ENCODE measurements at places on chromosomes 13 and 19.
A peak's percentile ranks its signal among the peaks of the same experiment; 100 is the strongest.

DNA sequence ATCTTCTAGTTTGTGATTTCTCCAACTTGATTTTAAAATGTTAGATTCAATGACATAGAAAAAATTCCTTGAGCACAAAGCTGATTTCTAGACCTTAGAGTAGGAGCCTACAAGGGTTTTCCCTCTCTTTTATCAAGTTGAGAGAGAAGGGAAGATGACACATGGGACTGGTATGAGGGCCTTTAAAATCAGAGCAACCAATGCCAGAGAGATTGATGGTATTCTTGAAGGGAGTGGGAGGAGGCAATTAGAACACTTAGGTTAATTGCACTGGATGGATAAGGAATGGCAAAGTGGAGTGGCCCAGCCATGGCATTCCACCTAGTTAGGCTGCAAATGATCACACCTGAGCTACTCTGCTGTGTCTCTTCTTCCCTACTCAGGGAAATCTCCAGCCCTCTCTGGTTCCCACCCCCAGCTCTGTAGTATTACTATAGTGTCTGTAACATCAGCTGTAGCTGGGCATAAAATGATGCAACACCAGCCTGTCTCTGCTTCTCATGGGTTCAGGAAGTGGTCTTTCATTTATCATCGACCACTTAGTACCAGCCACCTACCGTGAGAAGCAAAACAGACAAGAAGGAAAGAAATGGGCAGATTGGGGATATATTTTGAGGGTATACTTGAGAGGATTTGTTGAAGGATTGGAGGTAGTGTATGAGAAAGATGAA lies 333.6 kb downstream of the DLEU7 start:
- DNase-seq, result no peak

- peak; percentile 14 for DNase-seq
These were observed 27.5 kb downstream of the VRK3 start for GRCh38 chr19:49997709-49998108.

DNA sequence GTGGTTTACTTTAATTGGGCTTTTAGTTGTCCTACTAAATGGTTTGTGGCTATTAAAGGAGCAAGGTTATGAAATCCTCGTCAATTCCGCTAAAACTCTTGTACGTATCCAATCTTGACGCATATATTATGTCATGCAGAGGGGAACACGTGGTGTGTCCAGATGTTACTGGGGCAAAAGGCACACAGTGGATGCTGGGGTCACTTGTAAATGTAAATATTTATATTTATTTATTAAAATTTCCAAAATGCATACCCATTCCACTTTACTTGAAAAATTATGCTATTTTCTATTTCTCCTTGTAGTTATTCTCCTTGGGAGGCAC lies 36.7 kb upstream of the SLC46A3 start:
- no peak for DNase-seq

- no peak for DNase-seq
These were observed 328.1 kb downstream of the MYO16 start for GRCh38 chr13:108957369-108958012.

DNA sequence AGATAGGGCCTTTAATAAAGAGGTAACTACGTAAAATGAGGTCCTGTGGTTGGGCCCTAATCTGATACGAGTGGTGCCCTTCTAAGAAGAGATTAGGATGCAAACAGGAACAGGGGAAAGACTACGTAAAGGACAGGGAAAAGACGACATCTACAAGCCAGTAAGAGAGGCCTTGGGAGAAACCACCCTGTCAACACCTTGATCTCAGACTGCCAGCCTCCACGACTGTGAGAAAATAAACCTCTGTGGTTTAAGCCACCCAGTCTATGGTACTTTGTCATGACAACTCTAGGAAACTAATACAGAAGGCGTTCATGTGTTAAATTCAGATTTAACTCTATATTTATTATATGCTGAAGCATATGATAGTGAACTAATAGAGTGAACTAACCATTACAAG lies 566.3 kb downstream of the UQCRFS1 start:
- DNase-seq, result no peak

DNA sequence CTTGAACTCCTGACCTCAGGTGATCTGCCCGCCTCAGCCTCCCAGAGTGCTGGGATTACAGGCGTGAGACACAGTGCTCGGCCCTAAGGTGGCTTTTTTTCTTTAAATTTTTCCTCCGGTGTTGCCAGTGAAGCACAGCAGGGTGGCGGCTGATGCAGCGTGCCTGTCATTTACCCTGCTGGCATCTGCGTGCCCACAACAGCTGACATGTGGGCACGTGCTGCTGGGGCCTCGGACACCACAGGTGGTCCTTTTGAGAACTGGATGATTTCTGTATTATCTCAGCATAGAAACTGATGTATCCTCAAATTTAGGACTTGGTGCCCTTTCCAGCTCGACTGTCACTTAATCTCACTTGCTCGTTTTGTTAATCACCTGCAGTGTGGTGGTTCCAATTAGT lies 31.2 kb upstream of the TEX29 start:
- no peak for DNase-seq

DNA sequence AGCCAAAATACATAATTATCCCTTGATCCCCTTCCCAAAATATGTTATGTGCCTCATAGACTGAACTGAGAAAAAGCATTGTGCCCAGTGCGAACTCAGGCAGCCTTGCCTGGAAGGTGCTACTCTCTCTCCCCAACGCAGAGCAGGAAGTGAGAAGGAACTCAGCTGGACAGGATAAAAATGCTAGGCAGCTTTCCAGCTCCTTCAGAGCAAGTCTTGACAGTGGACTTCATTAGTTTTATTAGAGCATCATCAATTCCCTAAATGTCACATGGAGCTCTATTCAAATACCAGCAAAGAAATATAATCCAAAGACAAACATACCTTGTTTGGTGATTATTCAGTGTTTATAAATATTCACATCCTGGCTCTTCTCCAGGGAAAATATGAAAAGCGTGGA lies 202.4 kb downstream of the RFC3 start:
- DNase-seq, result no peak

GRCh38 chr19:35843676-35844481 lies 8.4 kb downstream of the NPHS1 start:
- no peak for DNase-seq

DNA sequence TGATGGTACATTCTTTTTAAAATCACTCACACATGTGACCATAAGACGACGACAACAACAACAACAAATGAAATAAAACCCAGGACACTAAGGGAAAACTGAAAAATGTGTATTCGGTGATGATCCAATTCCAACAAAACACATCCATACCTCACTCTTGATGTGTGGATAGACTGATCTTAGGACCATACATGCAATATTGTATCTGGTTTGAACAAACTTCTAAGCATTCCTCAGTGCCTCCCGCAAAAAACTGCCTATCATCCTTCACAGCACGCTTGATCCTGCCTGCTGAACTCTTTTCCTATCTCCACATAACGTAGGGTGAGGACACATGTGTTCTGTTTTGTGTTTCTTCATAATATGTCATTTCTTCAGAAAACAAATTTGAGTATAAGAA lies 415.2 kb downstream of the KCTD12 start:
- DNase-seq, result no peak

GRCh38 chr13:22569811-22570210 lies 611.0 kb upstream of the SGCG start:
- no peak for DNase-seq

DNA sequence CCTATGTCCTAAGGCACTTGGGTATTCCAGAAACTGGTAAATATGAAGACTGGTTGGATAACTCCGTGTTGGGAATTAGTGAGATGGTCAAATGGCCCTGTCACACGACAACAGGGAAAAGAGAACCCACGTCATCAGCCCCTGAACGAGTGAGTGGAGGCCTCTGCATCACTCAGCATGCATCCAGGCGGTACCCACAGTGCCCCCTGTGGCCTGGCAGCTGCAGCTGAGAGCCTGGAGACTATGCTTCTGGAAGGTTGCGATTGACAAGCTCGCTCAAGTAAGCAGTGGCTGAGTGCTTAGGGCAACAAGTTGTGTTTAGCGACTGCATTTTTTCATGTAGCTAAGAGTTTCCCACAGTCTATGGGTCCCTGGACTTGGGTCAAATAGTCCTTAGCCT lies 55.9 kb downstream of the COL4A2 start:
- DNase-seq, result no peak

DNA sequence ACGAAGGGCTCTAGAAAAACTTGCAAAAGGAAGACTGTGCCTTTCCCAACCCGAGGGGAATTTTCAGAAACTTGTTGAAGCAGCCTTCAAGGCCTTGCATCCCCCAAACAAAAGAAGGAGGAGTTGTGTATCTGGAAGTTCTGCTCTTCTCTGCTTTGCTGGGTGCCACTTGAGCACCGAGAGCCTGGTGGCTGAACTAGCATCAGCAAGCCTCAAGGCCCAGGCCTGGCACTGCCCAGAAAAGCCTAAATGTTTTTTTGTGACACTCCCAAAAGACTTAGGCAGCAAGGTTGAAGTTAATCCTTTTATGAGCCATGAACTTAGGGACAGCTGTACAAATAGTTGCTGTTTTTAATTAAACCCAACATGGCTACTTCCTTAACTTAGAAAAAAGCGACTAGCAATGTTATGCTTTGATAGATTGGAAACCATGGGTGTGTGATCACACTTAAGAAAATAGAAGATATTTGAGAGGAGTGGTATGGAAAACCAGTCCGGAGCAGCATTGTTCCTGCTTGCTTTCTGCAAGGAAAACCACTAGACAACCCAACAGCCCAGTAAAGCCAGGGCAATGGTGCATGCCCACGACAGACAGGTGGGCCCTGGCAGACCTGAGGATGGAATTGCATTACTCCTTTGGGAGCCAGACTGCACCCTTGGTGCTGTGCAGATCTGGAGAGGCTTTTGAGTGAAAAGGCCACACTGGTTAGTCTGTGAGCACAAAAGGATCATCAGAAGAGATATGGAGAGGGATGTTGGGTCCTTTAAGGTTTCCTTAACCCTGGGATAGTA lies 788 bp upstream of the DLEU7 start:
- no peak for DNase-seq

DNA sequence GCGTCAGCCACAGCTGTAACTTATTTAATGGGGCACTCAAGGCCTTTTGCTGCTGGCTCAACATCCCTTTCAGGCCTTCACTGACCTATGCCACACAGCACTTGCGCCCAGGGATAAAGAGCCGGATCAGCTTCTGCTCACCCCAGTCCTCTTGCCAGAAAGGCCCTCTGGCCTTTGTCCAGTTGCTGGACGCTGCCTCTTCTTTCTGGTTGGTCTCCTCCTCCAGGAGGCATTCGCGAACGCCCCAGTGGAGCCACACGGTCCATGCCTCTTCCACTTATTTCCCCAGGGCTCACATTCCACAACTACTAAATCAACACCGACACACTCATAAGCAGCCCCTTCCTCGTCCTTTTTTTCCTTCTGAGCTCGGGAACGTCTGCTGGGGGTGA lies 3.7 kb upstream of the ZNF329 start:
- DNase-seq, result no peak

- DNase-seq, result no peak
These were observed 14.6 kb downstream of the SIGLEC11 start for GRCh38 chr19:49946415-49946814.

GRCh38 chr13:107351305-107351704 lies 783.4 kb upstream of the ARGLU1 start:
- no peak for DNase-seq

DNA sequence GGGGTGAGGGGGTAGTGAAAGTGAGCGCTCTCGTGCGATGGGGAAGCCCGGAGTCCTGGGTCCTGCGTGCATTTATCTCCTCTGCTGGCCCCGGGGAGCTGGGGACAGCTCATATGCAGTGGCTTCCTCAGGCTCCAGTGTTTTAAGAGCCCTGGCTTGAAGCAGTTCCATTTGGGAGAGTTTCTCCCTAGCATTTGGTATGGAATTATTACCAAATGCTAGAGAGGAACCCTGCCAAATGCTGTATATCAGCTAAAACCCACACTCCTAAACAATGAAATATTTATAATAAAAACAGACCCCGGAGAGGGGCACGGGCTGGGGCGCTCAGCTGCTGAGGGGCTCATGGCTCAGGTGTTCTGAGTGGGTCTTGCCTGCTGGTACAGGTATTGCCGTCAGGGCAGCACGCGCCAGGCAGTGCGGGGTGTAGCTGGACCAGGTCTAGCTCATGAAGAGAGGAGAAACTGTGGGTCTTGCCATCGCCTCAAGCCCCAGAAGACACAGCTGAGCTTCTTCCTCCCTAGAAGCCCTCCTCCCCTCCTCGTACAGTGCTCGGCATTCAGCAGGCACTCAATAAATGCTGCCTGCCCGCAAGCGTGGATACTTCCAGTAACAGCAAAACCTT lies 163.6 kb upstream of the ZNF536 start:
- no peak for DNase-seq

DNA sequence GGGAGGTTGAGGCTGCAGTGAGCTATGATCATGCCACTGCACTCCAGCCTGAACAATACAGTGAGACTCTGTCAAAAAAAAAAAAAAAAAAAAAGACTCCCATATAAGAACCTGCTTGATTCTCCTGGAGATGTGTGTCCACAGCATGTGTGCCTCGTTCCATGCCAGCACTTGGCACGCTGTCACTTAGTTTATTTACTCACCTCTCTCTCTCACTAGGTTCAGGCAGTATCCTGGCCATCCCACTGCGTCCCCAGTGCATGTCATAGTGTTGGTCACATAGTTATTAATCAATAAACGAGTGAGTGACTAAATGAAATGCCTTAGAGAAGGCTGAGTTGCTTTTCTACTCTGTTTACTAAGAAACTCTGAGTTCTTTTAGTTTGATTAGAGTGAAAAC lies 79.1 kb upstream of the GPR12 start:
- DNase-seq, result no peak

- DNase-seq, result peak; percentile 49
These were observed 6.6 kb downstream of the ISOC2 start for GRCh38 chr19:55454787-55455243.

DNA sequence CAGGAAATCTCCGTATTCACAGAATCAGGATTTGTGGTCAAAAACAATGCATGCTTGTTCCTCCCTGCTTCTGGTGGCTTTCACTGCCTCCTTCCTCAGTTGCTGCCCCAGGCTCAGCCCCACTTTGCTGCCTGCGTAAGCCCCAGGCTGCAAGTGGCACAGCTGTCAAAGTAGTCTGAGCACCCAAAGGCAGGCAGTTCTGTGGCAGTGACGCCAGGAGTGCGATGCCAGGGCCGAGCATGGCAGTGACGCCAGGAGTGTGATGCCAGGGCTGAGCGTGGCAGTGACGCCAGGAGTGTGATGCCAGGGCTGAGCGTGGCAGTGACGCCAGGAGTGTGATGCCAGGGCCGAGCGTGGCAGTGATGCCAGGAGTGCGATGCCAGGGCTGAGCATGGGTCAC lies 77.3 kb upstream of the GPR183 start:
- DNase-seq, result no peak

DNA sequence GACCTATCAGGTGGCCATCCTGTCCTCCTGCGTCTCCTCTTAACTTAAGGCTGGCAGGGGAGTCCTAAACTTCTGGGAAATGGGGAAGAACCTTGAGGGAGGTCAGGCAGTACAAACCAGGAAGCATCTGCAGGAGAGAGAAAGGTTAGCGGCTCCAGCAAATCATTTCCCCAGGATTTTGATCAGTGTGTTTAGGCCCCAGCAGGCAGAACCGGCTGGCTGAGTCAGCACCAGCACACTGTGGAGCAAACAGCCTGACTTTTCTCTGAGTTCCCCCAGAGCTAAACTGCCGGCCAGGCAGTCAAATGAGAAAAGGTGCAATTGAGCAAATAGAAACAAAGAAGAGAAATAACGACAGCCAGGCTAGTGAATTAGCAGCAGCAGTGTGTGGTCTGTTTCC lies 46.7 kb upstream of the MEDAG start:
- no peak for DNase-seq

GRCh38 chr19:16208064-16208759 lies 10.5 kb downstream of the AP1M1 start:
- DNase-seq, result no peak
